ENCODE measurements at places on chromosomes 11 and 22.

GRCh38 chr11:36215693-36216060, 73.5 kb downstream of the COMMD9 start:
- ATAC-seq, result no peak

- ATAC-seq, result no peak
These were observed 4.4 kb downstream of the CST6 start for GRCh38 chr11:66015936-66016792.

- ATAC-seq, result no peak
These were observed 500.6 kb downstream of the ETS1 start for GRCh38 chr11:128086794-128087193.

- ATAC-seq, result no peak
These were observed 56.8 kb upstream of the CLMP start for GRCh38 chr11:123251657-123252344.

GRCh38 chr22:19554834-19555404, 30.7 kb upstream of the CLDN5 start:
- no peak for ATAC-seq

DNA sequence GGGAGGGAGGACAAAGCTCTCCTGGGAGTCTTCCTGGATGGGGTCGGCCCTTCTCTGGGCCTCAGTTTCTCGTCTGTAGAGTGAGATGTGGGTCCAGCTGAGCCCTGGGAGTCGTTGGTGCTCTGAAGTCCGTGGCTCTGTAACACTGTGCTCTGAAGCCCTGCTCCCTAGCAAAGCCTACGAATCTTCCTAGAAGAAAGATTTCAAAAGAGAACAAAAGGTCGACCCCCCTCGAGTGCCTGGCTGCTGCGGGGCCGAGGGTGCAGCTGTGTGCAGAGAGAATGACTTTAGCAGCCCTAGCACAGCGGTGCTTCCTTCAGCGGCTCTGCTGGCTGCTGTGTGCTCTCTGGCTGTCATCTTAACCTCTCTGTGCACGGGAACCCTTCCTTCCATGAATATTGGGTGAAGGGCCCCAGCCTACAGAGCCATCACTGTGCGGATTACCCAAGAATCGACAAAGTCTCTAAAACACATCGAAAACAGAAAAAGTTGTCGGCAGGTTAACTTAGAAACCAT, 10.7 kb downstream of the ANO1 start:
- no peak for ATAC-seq
